Chondrocyte (in vitro differentiated cells): ENCODE measurements at places on chromosomes 11 and 22. TPM values are rescaled to one million over a fixed set of nuclear protein-coding genes. Genes with fewer than 3 reads are reported as not detected.

DNA sequence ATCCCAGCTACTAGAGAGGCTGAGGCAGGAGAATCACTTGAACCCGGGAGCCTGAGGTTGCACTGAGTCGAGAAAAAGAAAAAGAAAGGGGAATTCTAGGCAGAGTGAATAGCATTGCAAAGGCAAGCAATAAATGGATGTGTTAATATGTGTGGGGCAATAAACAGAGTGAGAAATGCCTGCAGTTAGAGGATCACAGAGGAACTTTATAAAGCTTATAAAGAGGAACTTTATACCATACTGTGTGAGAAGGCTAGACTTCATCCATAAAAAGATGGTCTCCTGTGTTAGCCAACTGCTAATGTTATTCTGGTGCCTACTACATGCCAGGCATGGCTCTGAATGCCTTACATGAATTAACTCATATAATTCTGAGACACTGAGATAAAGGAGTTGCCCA lies 841 bp downstream of the B3GNT6 start:
- DNase-seq: no peak

- no peak for DNase-seq
Observed at GRCh38 chr22:23230348-23231068, 50.2 kb downstream of the BCR start.

GRCh38 chr11:131172011-131172410 lies 198.4 kb upstream of the NTM start:
- DNase-seq: no peak

GRCh38 chr22:22884888-22885840 lies 2.5 kb upstream of the IGLL5 start:
- DNase-seq: no peak

DNA sequence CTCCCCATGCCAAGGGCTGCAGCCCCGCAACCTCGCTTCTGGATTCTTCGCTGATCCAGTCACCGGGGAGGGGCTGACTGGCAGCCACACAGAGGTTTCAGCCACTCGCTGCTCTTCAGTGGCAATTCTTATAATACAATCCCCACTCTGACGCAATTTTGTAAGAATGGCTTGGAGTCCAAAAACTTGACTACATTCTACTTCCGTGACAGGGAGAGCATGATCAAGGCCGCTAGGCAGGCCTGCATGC lies 14.9 kb downstream of the PPM1F start:
- DNase-seq: no peak

- DNase-seq: no peak
Observed at GRCh38 chr11:119335655-119336543, 1.6 kb downstream of the RNF26 start.

DNA sequence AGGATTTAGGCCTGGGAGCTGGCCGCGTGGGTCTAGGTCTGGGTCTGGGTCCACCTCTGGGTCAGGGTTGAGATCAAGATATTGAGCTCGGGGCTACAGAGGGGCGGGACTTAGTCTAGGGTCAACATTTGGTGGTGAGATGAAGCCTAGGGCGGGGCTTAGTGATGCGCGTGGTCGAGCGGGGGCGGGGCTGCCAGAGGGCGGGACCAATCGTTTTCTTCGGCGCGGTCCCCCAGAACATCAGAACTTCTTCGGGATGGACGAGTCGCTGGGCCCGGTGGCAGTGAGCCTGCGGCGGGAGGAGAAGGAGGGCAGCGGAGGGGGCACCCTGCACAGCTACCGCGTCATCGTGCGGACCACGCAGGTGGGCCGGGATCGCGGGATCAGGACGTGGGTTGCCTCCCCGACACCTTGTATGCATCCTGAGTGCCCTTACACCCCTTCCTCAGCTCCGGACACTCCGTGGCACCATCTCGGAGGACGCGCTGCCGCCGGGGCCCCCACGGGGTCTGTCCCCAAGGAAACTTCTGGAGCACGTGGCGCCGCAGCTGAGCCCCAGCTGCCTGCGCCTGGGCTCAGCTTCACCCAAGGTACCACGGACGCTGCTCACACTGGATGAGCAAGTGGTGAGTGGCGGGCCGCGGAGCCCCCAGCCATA lies 4.2 kb downstream of the SIPA1 start:
- peak; percentile 79 for DNase-seq

GRCh38 chr22:40818747-40819598 lies at the start of gene SLC25A17:
TSS of gene SLC25A17 (minus strand) at chr22:40819346. CDS start at chr22:40819248, 98 bp downstream.
- no peak for DNase-seq

GRCh38 chr11:36149538-36150242 lies 139.5 kb downstream of the COMMD9 start:
- no peak for DNase-seq

GRCh38 chr11:85182441-85183387 lies 444.4 kb downstream of the DLG2 start:
- no peak for DNase-seq

DNA sequence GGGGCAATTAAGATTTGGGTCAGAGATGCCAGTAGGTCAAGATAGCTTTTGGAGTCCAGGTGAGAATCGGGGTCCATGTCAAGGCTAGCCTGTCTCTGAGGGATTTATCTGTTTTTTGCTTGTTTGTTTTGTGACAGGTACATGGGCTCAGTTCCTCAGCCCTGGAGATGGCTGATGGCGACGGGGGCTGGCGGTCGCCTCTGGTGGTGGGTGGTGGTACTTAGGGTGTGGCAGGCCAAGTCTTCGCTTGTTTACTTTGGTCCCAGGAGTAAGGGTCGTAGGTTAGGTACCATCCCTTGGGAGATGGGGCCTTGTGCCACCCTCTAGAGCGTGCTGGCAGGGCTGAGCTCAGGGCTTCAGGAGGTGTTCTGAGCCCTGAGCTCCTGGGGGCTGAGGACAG lies 4.7 kb downstream of the SLC25A45 start:
- no peak for DNase-seq

GRCh38 chr11:46064221-46064620 lies 57.0 kb downstream of the PHF21A start:
- DNase-seq: no peak

- DNase-seq: no peak
Observed at GRCh38 chr11:45644981-45645889, 20.2 kb downstream of the CHST1 start.

DNA sequence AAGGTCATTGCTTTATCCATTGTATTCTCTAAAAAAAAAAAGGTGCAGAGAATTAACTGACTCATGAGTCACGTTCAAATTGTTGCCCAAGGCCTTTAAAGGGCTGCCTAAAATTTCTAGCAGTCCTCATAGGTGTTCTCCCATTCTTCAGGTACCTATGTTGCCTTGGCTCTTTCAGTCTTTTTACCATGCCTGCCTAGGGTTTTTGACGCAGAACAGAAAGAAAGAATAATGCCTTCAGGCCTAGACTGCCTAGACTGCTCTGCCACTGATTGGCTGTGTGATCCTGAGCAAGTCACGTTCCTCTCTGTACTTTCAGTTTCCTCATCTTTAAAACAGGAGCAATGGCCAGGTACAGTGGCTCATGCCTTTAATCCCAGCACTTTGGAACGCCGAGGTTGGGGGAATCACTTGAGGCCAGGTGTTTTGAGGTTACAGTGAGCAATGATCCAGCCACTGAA lies 21.5 kb downstream of the CTSC start:
- DNase-seq: no peak

DNA sequence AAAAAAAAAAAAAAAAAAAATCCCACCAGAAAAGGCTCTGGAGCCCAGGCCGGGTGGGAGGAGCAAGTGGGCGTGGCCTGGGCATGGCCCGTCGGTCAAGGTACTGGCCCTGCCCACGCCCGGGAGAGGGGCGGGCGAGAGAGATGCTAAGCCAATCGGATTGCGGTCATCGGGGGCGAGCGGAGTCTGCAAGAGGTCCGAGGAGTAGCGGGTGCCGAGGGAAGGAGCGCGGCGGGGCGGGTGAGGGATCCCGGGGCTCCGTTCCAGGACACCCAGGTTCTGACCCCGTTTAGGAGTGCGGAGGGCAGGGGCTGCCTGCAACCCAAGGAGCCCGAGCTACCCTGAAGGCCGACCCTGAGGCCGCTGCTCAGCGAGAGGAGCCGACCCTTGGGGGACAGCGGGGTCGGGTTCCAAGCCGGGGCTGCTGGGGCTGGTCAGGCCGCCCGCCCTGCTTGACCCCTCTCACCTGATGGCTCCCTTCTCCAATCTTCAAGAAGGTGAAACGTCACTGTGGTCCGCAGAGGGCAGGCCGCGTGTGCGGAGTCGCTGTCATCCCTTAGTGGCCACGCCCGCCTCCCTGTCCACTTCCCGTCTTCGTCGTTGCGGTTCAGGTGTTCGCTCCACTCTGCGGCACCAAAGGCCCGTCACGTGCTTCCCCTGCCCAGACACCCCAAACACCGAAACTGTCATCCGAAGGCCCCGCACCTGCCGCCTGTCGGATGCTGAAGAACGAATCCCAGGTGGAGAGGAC lies 11.1 kb upstream of the TAB1 start:
- no peak for DNase-seq

DNA sequence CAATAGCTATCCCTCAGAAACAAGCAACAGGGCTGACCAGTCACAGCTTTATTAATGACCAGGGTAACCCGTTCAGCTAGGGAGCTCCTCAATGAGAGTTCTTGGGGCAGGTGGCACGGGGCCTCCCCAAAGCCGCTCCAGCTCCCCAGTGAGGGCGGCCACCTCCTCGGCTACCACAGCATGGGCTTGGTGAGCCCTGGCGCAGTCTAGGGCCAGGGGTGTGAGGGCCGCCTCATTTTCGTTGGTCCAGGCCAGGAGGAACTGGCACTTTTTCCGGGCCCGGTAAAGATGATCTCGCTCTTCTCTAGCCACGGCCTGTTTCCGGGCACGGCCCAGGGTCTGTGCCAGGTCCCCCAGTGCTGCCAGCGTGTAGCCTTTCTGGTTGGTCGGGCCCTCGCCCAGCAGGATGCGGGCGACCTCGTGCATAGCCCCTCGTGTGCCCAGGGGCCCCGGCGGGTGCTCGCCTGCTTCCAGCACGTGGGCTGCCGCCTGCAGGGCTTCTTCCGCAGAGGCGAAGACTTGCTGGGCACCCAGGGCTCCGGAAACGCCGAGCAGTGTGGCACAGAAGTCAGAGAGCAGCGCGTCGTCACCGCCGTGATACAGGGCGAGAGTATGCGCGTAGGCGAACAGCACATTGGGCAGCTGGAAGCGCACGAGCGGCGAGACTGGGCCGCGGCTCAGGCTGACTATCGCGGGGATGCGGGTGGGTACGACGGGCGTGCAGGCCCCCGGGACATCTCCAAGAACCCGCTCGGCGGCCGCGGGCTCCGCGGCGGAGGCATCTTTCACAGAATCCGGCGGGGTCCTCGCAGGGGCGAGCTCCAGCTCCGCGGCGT lies 913 bp downstream of the ZNHIT2 start:
- peak; percentile 91 for DNase-seq

GRCh38 chr11:121575250-121575962 lies 122.6 kb upstream of the SORL1-AS1 start:
- DNase-seq: no peak

GRCh38 chr22:29469755-29470154 lies 10.3 kb upstream of the NEFH start:
- DNase-seq: no peak

- DNase-seq: no peak
Observed at GRCh38 chr11:134544095-134544815, 132.2 kb upstream of the B3GAT1 start.

DNA sequence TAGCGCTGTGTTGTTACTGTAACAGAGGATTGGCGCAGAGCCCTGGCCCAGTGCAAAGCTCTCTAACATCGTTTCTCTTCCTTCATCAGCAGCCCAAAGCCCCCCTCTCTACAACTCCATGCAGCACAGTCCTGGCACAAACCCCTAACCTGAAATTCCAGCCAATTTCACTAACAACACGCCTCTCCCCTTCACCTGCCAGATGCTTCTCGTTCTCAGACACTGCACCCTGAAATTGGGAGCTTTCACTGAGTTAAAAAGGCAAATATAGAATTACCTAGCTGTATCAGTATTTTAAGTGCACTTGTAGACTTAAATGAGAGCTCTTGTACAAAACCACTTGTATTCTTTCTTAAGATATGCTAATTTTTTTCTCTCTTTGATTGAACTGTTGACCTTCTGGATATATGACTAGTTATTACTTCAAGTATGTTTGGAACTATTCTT lies 16.3 kb downstream of the GRAP2 start:
- no peak for DNase-seq

DNA sequence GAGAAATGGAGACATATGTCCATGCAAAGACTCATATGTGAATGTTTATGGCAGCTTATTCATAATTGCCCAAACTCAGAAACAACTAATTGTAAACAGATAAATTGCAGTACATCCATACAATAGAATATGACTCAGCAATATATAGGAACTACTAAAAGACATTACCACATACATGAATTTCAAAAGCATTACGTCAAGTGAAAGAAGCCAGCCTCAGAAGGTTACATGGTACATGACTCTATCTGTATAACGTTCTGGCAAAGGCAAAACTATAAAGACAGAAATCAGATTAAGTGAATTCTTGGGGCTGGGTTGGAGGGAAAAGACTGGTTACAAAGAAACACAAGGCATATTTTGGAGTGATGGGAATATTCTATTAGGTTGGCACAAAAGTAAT lies 7.2 kb downstream of the KCTD21 start:
- no peak for DNase-seq

DNA sequence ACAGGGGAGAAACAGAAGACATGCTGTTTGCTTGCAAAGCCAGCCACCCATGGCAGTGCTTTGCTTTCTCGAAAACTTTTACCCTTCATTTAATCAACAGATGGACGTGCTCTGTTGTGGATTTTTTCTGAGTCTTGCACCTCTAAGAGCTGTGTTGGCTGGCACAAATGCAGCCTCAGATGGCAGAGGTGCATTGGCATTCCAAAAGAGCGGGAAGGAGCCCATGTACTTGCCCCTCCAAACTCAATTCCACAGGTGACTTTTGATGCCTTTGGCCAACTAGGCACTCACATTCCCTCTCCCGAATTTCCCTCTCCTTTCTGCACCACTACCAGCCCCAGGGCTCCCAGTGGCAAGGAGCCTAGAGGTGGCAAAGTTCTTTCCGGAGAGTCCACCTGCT lies 1.2 kb downstream of the KIRREL3 start:
- no peak for DNase-seq

DNA sequence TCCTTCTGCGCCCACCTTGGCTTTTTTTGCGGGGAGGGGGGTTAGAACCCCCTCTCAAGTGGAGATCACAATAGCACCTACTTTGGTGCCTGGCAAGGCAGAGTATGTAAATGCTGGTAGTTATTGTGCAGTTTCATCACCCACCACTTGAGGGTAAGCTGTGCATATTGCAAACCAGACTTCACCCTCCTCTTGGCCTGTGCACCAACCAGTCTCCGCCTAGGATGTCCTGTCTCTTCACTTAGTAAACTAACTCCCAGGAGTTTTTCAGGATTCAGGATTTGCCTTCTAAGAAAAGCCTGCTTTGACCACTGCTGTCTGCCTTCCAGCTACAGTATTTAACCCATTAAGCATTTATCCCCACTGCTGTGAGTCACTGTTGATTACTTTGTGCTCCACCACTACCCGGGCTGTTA lies 2.0 kb upstream of the UBXN1 start:
- no peak for DNase-seq

The SCO2 gene
- 4.4 to 5.4 TPM in 2 of 3 replicates, not detected in the other for total RNA-seq

The INPP5J gene
- total RNA-seq: 3.5 to 5.9 TPM (median 5.2 TPM) in 3 replicates

The DKK3 gene
- total RNA-seq: 575 to 655 TPM (median 579 TPM) in 3 replicates

The OR52L1 gene
- not detected in 3 replicates for total RNA-seq

The KIRREL3 gene
- total RNA-seq: 1.2 to 1.6 TPM (median 1.5 TPM) in 3 replicates

The NXPE2 gene
- 0.36 TPM in 1 of 3 replicates, not detected in the others for total RNA-seq

The UPK3A gene
- not detected in 3 replicates for total RNA-seq

The CEND1 gene
- total RNA-seq: 0.20 to 0.67 TPM (median 0.41 TPM) in 3 replicates

The VSIG2 gene
- total RNA-seq: not detected in 3 replicates

The CTSW gene
- total RNA-seq: not detected in 3 replicates

The ZNF215 gene
- total RNA-seq: 2.3 to 2.4 TPM (median 2.4 TPM) in 3 replicates

The GGTLC2 gene
- 1.4 to 1.5 TPM in 2 of 3 replicates, not detected in the other for total RNA-seq
